Activated naive CD4-positive, alpha-beta T cell treated with anti-CD3 and anti-CD28 coated beads for 36 hours (primary cell): ENCODE measurements at places on chromosomes 6 and 20. TPM values are rescaled to one million over a fixed set of nuclear protein-coding genes. Genes with fewer than 3 reads are reported as not detected.

The PSORS1C1 gene
- total RNA-seq: 0.29 TPM

- DNase-seq: no peak
Measured at GRCh38 chr6:71468841-71469700, 180.5 kb downstream of the OGFRL1 start.

DNA sequence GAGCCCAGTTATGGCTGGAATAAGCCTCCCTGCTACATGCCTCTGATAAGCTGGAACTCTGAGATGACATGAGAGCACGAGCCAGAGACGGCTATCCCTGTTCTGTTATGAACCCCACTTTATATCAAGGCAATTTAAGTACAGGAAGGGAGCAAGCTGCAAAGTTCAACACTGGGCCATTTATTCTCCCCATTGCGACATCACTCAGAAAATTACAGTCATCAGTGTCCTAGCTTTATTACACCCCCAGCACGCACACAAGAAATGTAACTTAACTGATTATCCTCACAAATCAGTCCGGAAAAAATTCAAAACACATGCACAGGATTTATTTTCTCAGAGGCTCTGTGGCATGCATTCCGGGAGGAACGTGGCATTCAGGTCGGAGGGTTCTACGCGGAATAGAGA is 125.3 kb upstream of the SLC2A12 start:
- DNase-seq: peak; percentile 36

The CD24 gene
- 0.30 TPM for total RNA-seq

The ANGPT4 gene
- not detected for total RNA-seq

GRCh38 chr6:7157752-7158616 is 50.2 kb downstream of the RREB1 start:
- DNase-seq: no peak
